ENCODE measurements at places on chromosomes 7 and 10.

- DNase-seq, result no peak
Measured at GRCh38 chr10:80893256-80893655, 355.6 kb downstream of the SH2D4B start.

DNA sequence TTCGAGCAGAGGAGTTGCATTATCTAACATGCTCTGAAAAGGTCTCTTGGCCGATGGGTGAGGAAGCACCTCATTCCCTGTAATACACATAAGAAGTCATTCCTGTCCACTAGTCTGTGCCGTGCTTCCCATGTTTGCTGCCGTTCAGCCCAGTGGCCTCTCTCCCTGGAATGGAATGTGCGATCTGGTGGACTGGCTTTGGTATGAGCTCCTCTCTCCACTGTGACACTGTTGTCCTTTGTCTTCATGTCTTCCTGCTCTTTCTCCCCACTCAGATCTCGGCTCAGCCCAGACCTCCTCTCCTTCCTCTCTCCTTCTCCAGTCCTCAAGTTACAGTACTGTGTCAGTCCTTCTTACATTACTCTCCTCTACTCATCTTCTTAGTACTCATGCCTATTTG is 192.8 kb upstream of the KLF6 start:
- no peak for DNase-seq

- peak; percentile 96 for DNase-seq
Measured at GRCh38 chr7:128862571-128863432, at the start of gene ATP6V1F. TSS of gene ATP6V1F (plus strand) at chr7:128862856. CDS start at chr7:128862905, 49 bp downstream.

GRCh38 chr7:138407792-138408191 is 52.3 kb upstream of the TRIM24 start:
- no peak for DNase-seq

GRCh38 chr7:28298870-28299518 is 113.3 kb upstream of the CREB5 start:
- DNase-seq, result peak; percentile 78

GRCh38 chr10:89086801-89087521 is 96.4 kb downstream of the FAS start:
- DNase-seq, result peak; percentile 98

DNA sequence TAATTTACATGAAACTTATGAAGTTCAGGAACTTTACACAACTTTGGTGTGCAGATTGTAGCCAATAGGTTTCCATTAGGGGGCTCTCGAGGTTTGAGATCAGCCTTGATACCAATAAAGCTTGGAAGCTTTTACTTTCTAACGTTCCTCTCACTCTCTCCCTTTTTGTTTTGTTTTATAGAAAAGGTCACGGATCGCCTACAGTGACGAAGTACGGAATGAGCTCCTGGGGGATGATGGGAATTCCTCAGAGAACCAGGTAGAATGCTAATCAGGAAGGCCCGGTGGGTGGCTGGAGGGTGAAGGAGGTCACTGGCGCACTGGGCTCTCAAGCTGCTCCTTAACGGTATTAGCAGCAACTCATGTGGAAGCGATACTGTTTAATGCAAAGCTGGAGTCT is 79.9 kb downstream of the VTI1A start:
- peak; percentile 9 for DNase-seq

DNA sequence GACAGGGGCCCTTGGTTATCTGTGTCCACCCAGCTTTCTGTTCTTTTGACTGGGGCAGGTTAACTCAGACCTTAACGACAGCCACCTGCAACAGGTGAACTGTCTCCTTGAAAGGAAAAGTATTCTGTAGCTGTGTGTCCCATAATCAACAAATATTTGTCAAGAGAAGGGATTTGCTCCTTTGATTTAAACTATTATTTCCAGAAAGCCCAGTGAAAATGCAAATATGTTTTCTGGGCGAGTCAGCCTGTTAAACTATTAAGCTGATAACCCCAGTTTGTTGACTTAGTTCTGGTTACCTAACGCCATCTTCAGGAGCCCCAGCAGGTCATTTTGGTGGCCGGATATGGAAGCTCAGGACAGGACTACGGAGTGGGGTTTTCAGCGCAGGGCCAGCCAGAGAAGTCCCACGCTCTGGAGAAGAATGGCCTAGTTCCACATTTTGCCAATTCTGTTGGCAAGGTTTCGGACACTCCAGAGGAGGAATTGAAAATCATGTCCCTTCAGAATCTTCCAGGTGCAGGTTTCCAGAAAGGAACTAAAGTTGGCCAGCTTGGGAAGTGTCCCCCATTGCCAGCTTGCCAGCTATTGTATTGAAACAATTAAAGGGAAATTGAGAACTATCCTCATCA is 54.5 kb downstream of the ADRA2A start:
- no peak for DNase-seq

GRCh38 chr10:127836966-127837365 is 55.8 kb downstream of the CLRN3 start:
- no peak for DNase-seq

All from fibroblast of mammary gland (primary cell).